ENCODE measurements at places on chromosomes 13 and 19. TPM values are rescaled to one million over a fixed set of nuclear protein-coding genes. Genes with fewer than 3 reads are reported as not detected.

The ZNF560 gene
- total RNA-seq, result not detected

The PPFIA3 gene
- total RNA-seq, result 9.2 TPM

The CEACAM3 gene
- not detected for total RNA-seq

The NLRP7 gene
- total RNA-seq, result not detected

The ZNF709 gene
- 0.52 TPM for total RNA-seq
